Activated T-helper 9 cell treated with anti-CD3 and anti-CD28 coated beads, Interleukin-2, amount 50 U/mL, for 16 hours (primary cell): ENCODE measurements at places on chromosomes 11 and 22.
A peak's percentile ranks its signal among the peaks of the same experiment; 100 is the strongest.

- DNase-seq, result no peak
Observed at GRCh38 chr11:64268025-64268892, 16.2 kb downstream of the BAD start.

GRCh38 chr22:50473088-50473487 is 1.7 kb downstream of the SBF1 start:
- DNase-seq, result peak; percentile 19

DNA sequence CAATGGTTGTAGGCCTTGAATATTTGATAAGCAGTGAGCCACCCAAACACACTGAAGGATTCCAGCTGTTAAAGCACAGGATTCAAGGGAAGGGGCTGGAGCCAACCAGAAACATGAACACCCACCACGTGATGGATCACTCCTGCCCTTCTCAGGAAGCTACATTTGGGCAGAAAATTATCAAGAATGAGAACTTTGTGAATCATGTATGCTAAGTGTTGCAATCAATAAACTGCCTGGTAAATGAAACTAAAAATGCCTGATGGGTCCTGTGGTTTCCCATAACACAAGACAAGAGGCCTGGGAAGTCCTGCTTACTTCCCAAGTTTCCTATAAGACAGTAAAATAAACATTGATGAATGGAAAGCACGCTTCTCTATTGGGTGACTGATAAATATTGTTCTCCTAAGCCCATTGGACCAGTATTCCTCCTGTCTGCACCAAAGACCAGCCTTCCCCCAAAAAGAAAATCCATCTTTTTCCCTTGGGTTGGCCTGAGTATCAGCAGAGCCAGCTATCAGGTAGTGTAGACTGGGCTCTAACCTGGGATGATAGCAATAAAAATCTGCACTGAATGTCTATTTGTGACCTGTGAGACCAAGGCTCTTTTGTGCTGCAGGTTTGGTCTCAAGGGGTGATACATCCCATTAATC is 98.4 kb downstream of the CCDC83 start:
- no peak for DNase-seq

- DNase-seq, result no peak
Observed at GRCh38 chr11:11450744-11451362, 97.8 kb upstream of the CSNK2A3 start.

GRCh38 chr11:65224930-65225278 is 36.9 kb upstream of the POLA2 start:
- no peak for DNase-seq

- DNase-seq, result no peak
Observed at GRCh38 chr22:47283616-47284270, 521.3 kb downstream of the TBC1D22A start.

GRCh38 chr11:26045082-26045481 is 286.8 kb upstream of the ANO3 start:
- DNase-seq, result no peak

DNA sequence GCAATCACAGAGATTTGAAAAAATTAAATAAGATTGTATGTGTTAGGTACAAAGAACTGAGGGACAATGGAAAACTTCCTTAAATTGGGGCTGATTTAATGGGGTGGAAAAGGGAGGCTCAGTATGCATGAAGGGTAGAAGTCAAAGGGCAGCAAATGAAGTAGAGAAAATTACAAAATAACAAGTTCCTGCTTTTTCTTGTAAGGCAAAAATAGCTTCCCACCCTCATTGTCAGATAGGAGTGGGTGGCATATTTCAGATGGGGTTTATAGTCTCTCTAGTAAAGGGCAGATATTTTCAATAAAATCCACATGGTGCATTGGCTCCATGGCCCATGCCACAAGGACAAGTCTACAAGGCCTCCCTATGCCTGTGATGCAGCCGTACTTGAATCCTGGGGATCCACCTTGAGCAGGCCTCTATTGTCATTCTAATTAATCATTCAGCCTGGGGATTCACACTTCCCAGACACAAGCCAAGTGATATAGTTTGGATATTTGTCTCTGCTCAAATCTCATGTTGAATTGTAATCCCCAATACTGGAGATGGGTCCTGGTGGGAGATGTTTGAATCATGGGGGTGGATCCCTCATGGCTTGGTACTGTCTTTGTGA is 36.7 kb upstream of the SESN3 start:
- no peak for DNase-seq

DNA sequence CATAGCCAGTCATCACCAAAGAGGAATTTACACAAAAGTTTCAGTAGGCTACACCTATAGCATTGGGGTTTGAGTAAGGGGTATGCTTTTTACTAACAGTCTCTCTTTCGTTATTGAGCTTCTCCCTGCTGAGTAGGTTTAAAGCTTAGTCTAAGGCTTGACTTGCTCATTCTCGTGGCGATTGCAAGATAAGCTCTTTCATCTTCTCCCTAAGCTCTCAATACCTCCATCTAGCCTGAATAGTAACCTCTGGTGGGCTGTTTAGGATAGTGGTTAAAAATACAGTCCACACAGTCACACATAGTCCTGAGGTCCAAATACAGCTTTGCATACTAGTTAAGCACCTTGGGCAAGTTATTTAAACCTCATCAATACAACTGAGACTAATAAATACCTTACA is 65.6 kb downstream of the IMMP1L start:
- no peak for DNase-seq

- DNase-seq, result no peak
Observed at GRCh38 chr11:83158357-83158786, 1.4 kb downstream of the PCF11 start.

- DNase-seq, result no peak
Observed at GRCh38 chr11:60863550-60864521, 3.5 kb upstream of the ZP1 start.

DNA sequence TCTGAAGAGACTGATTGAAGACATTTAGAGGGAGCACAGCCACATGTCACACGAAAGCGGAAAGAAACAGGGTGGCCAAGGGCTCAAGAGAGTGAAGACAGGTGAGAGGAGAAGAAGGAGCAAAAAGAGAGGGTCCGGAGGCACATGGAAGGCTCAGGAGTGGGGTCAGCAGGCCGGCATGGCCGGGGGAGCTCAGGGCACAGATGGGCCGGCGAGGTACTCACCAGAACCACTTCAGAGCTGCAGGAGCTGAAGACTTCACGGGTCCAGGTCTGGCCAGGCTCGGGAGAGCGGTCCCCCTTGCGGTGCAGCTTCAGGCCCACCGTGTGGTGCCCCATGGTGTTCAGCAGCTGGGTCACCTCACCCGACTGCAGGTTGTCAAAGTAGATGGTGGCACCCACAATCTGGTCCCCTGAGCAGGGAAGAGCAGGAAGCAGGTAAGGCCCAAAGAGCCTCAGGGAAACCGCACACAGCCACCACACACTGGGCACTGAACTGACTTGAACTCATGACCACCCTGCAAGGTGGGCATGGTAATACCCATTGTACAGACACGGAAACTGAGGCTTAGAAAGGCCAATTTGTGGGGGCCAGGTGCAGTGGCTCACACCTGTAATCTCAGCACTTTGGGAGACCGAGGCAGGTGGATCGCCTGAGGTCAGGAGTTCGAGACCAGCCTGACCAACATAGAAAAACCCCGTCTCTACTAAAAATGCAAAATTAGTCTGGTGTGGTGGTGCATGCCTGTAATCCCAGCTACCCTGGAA is 11.6 kb downstream of the AHNAK start:
- DNase-seq, result no peak

DNA sequence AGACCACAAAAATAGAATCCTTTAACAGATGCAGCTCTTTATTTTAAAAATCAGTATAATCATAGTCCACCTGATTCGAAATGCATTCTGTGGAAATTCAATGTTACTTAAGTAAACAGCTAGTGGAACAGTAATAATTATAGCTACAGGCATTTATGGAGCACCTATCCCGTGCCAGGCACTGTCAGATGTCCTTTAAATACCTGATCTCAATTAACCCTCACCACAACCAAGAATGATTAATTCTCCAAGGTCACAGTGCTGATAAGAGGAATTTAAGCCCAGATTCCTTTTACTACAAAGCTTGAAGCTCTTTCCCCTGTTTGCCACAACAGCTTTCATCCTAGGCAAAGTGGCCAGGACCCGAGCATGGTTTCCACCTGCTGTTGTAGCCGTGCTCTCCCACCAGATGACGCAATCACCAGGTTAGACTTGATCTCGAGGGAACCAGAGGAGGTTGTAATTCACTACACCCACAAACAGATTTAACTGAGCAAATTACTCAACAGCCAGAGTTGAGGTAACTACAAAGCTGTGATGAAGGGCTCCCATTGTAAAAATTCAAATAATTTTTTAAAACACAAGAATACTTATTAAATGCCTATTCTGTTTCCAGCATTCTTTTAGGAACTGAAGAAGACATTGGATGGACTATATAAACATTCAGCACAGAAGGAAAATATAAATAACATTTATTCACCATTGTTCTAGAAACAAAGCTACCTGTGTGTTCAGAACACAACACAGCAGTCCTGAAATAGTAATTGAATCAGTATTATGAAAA is 10.3 kb downstream of the PRDM10 start:
- DNase-seq, result no peak

DNA sequence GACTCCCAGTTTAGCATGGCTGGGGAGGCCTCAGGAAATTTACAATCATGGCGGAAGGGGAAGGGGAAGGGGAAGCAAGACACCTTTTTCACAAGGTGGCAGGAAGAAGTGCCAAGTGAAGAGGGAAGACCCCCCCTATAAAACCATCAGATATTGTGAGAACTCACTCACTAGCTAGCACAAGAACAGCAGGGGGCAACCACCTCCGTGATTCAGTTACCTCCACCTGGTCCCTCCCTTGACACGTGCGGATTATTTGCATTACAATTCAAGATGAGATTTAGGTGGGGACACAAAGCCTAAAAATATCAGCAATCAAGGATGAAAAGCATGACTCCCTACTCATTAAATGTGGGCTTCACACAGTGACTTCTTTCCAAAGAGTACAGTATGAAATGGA is 155.0 kb upstream of the CCDC90B start:
- DNase-seq, result no peak

- no peak for DNase-seq
Observed at GRCh38 chr11:60945295-60945667, 6.7 kb downstream of the SLC15A3 start.

- DNase-seq, result no peak
Observed at GRCh38 chr11:36775130-36775529, 177.1 kb upstream of the RAG2 start.

DNA sequence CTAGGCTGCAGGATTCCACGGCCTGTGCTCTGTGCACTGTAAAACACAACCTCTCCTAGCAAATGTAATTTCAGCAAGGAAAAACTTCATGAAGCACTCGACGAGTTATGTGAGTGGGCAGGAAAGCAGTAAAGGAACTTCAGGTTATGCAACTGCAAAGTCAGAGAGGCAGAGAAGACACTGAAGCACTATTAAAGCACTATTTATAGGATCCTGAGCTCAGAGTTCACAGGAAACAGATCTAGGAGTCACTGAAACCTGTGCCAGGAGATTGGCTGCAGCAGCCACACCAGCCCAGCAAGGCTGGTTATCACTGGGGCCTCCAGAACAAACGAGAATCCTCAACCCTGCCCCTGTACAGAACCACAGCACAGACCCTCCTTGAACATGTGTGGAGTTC is 2.5 kb downstream of the SMIM35 start:
- DNase-seq, result no peak

- DNase-seq, result no peak
Observed at GRCh38 chr11:72179049-72179803, 12.7 kb upstream of the FOLR1 start.

DNA sequence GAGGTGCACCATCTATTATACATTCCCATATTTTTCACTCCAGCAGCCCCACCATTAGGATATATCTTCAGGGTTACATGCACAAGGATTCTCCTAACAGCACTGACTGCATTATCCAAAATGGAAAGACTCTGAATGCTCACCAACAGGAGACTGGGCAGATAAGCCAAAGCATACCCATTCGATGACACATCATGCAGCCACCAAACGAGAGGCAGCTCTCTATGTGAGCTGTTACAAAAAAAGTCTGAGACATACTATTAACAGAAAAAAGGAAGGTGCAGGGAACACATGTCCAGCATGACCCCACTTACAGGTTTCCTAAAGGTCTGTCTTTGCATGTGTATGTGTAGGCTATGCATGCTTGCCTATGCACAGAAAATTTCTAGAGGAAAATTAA is 12.4 kb upstream of the SERPIND1 start:
- DNase-seq, result no peak

DNA sequence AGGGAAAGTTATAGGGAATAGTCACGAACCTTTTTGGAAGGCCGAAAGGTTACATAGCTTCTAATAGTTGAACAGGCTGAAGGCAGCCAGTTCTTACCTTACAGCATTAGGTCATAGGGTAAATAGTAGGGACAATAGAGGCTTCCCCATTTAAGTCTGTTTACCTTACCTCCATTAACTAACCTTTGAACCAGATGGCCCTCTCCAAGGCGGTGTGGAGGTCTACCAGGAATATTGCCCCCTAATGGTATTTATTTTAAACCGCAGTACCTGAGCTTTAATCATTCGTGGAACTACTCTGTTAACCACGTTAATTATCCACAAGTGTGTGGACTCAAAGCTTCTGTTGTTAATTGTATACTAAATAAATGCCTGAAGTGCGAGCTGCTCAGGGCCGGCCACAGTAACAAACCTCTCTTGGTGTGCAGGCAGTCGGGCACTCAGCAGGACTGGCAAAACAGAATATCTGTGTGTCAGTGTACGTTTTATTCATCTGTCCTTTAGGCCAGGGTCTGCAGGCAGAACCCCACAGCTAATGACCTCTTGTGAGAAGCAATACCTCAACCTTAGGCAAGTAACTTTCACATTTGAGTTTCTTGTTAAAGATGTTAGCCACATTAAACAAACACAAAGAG is 81.7 kb downstream of the PRCP start:
- no peak for DNase-seq
